Hypothalamus (tissue), 51 donors: ENCODE measurements at places on chromosomes 12 and 14.

DNA sequence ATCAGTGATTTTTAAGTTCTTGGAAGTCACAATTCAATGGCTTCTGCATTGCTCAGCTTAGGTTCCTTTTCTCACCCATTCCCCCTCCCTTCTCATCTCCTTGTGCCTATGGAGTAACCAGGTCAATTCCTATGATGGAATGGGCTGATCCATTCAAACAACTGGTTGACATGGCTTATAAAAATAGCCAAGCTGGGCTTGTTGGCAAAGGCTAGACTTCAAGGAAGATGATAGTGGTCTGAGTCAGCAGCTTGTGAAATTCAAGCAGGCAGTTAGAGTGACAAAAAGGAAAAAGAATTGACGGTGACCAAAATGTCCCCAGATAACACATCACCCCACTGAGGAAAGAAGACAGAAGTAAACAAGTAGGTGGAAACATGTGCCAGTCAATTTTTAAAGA, 119.9 kb upstream of the PCED1B start:
- DNase-seq: no peak

DNA sequence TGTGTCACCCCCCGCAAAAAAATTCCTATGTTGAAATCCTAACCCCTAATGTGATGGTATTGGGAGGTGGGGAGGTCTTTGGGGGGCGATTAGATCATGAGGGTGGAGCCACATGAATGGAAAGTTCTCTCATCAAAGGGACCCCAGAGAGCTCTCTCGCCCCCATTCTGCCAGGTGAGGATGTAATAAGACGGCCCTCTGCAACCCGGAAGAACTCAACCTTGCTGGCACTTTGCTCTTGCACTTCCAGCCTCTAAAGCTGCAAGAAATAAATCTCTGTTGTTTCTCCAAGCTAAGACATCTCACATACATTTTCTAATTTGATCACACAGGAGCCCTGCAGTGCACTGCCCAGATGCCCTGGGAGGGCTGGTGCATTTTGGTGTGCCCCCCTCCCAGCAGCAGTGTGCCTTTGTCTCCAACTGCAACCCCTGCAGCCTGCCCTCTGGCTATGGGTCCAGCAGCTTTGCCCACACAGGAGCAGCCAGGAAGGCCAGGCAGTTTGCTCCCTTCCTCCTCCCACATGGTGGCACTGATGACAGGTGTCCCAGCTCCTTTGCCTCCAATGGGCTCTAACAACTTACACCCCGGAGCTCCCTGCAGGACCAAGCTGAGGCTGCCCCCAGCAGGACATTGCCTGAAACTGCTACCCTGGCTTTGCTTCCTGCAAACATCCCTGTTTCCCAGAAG, 59.3 kb downstream of the C14orf132 start:
- no peak for DNase-seq

DNA sequence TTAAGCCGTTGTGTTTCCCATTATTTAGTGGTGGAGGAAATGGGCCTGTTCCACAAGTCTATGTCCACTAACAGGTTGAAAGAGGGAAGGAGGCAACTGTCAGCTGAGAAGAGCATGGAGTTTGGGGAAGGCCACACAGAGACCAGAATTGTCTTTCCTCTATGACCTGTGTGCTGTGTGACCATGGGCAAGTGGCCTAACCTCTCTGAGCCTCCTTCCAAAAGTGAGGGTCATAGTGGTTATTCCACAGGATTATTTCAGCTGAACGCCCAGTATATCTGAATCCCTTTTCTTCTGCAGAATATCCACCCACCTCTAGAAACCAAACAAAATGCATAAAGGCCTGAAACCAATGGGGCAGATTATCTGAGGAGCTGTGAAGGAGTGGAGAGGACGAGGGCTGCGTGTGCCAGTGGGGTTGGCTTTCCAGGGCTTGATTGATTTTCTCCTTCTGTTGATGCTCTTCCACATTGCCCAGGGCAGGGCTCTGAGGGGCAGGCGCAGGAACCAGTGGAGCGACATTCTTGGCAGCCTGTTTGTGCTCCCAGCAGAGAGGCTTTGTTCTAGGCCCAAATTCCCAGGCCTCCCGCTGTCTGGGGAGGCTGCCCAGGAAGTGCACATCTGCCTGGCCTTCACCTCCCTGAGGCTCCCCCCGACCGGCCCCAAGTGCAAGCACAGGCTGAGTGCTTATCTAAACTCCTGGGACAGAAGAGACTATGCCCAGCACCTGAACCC, 452.7 kb downstream of the BCL11B start:
- DNase-seq: no peak

DNA sequence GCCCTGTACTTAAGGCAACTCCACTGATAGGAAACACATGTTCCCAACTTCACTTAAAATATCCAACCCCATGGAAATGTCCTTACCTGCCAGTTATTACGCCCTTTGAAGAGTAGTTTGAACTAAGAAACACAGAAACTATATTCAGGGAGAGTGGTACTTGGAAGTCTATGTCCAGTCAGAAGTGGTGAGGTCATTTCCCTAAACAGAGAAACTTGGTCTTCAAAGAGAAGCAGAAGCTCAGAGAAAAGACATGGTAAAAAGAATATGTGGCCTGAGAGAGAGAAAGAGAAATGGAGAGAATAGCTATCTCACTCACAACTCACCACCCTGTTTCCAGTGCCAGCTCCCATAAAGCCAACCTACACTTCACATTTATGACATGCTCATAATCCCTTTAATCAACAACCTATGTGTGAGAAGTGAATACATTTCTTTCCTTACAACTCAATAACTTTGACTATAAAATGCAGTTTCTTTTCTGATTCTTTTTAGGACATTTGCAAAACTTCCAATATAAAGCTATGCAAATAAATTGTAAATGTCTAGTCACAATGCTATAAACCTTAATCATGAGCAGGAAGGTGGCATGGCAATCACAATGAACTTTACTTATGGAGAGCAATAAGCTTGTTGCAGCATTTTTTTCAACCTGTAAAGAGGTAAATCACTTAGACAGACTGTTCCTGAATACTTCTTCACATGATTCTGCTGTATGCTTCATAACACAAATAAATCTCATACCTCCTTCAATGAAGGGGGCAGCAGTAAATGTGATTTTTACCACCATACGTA, 67.1 kb downstream of the CPNE8 start:
- DNase-seq: no peak

- DNase-seq: no peak
These were observed 6.6 kb downstream of the PTHLH start for GRCh38 chr12:27965966-27966365.

GRCh38 chr12:38664661-38665269, 240.6 kb downstream of the CPNE8 start:
- no peak for DNase-seq

DNA sequence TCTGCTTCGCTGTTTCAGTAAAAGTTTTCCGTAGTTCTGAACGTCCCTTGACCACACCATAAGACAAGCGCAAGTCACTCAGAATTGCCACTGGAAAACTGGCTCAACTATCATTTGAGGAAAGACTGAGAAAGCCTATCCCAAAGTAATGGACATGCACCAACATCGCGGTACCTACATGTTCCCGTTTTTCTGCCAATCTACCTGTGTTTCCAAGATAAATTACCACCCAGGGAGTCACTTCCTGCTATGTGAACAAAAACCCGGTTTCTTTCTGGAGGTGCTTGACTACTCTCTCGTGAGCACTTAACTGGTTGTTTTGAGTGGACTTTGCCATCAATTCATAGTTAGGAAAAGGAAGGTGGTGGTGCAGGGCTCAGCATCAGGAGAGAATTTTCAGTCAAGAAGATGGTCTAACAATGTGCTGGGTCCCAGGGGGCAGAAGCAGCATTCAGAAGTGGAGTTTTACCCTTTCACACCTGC, 1.4 kb downstream of the EGLN3 start:
- DNase-seq: no peak

GRCh38 chr14:53683229-53683628, 273.4 kb downstream of the BMP4 start:
- no peak for DNase-seq

DNA sequence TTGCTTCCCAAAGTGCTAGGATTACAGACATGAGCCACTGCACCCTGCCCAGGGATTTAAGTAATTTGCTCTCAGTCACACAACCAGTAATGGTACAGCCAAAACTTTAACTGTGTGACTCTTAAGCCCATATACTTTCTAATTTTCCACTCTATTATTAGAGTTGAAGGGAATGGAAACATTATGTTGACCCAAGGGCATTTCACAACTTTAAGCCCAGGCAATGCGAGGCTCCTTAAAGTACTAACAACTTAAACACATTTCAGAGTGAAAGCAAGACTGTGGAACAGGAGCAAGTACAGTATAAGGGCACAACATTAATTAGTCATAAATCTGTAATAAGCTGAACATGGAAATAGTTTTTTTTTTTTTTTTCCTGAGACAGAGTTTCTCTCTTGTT, 39.8 kb downstream of the BAZ1A start:
- no peak for DNase-seq

DNA sequence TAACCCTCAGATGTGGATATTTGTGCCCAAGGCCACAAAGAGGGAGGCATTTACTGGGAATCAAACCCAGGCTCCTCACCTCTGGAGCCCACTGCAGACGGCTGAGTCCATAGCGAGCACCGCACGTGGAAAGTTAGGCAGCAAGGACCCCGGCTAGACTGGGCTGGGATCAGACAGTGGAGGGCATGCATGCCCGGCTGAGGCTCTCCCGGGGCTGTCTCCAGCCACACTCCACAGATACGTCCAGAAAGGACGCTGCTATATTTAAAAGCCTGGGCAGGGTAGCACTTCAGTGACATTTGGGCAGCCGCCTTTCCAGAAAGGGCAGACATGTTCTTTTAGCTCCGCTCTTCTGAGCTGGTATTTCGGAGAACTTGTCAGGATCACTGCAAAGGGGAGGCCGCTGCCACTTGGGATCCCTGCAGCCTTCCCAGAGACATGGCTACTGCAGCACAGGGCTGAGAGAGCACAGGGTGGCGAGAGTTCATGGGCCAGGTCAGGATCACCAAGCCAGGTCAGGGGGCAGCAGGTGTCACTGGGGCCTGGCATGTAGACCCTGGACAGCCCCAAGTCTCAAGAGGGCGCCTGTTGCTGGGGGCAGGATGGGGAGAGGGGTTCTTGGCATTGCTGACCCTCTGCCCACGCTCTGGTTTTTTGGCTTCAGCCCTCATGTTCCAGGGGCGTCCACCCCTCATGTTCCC, 121.7 kb downstream of the PHETA1 start:
- no peak for DNase-seq

DNA sequence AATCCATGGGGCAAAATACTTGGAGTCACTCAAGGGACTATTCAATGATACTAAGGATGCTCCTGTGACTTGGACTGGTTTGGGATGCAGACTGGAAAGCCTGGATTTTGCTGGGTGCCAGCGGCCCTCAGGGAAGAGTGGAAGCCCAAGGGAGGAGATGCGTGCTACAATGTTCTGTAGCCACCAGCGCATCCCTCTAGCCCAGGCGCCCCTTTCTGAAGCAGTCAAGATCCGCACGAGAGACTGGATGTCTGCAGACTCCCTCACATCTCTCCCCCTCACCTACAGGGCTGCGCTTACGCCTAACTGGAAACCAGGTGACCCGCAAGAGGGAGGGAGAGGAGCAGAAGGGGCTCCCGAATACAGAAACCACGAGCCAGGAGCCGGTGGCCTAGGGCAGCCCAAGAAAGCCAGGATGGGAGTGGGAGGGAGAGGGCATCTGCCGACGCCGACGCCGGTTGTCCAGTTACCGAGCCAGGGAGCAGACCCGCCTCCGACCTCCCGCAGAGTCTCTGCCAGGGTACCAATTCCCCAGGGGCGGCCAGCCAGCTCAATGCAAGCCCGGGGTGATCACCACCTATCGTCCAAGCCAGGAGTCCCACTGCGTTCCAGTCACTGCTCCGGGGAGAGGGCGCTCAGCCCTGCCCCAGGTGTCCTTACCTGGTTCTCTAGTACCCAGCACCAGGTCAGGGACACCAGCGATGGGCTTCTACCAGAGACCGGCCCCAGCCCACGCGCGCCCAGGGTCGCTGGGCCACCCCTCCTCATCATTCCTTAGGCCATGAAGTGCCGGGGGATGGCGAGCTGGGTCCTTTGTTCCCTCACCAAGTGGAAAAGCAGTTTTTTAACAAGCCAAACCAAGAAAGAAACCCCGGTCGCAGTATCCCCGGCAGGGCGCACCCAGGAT, 1.2 kb downstream of the NTN4 start:
- DNase-seq: no peak

- no peak for DNase-seq
These were observed 8.1 kb downstream of the KRT18 start for GRCh38 chr12:52956987-52957386.

GRCh38 chr14:29990993-29991392, 63.3 kb upstream of the PRKD1 start:
- DNase-seq: no peak

DNA sequence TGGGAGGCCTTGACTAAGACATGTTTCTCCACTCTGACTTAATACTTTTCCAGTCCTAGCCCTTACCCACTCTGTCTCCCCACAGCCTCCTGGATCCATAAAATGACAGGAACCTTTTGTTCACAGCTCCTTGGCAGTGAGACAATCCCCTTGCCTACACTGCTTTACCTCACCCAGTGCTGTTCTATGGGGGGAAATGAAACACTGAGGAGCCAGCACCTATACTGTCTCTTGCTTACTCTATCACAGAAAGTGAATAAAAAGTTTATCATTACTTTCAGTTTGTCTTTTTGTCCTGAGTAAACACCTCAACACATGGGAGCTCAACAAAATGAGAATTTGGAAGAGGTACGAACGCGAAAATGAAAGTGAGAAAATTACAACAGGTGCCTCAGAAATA, 127.2 kb upstream of the DAAM1 start:
- DNase-seq: no peak

DNA sequence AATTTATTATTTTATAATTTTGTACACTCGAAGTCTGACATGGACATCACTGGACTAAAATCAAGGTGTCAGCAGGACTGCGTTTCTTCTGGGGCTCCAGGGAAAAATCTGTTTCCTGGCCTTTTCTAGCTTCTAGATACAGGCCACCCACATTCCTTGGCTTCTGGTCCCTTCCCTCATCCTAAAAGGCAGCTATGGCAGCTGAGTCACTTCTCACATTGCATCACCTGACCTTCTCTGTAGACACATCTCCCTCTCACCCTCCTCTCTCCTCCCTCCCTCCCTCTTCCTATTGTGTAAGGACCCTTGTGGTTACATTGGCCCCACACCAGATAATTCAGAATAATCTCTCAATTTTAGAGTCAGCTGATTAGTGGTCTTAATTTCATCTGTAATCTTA, 92.4 kb downstream of the RPS6KA5 start:
- no peak for DNase-seq

- DNase-seq: peak; percentile 9
These were observed 6.9 kb upstream of the DNM1L start for GRCh38 chr12:32671930-32672780.

GRCh38 chr12:2064071-2064507, 11.3 kb downstream of the CACNA1C start:
- DNase-seq: no peak

DNA sequence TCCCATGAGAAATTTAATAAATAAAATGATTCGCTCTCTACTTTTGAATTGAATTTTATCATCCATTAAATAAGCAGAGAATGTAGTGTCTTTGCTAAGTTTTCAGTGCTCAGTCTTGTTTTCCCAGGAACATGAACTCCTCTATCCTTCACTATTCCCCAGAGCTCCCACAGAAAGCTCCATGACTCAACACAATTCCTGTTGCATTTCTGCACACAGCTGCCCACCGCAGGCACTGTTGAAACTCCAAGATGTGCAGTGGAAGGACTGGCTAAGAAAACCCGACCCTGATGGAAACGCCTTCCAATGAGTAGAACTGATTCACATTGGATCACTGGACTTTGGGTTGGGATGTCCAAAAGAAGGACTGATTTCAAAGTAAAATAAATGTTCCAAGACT, 202.4 kb upstream of the AMIGO2 start:
- DNase-seq: no peak

- no peak for DNase-seq
These were observed 96.5 kb downstream of the KCNA5 start for GRCh38 chr12:5140190-5140589.
